ENCODE measurements at places on chromosomes 7 and 10. TPM values are rescaled to one million over a fixed set of nuclear protein-coding genes. Genes with fewer than 3 reads are reported as not detected.

DNA sequence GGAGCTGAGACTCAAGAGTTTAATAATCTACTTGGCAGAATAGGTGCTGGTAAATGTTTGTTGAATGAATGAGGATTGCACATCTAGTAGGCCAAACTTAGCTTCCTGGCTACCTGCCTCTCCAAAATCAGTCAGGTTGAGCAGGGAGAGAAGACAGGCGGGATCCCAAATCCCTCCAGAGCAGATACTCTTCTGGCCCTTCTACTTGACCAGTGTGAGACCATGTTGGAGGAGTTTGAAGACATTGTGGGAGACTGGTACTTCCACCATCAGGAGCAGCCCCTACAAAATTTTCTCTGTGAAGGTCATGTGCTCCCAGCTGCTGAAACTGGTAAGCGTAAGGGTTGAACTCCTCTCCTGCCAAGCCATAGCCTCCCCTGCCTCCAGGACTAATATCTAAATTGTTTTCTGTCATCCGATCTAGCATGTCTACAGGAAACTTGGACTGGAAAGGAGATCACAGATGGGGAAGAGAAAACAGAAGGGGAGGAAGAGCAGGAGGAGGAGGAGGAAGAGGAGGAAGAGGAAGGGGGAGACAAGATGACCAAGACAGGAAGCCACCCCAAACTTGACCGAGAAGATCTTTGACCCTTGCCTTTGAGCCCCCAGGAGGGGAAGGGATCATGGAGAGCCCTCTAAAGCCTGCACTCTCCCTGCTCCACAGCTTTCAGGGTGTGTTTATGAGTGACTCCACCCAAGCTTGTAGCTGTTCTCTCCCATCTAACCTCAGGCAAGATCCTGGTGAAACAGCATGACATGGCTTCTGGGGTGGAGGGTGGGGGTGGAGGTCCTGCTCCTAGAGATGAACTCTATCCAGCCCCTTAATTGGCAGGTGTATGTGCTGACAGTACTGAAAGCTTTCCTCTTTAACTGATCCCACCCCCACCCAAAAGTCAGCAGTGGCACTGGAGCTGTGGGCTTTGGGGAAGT lies 2.2 kb upstream of the MBLAC1 start:
- no peak for DNase-seq
- no peak overlapping the region for H3K4me3 ChIP-seq
- peaks cover 50% of the 10 kb centered on the region for H3K4me1 ChIP-seq
- no peaks in the 10 kb centered on the region for H3K27me3 ChIP-seq
- peaks cover 6% of the 10 kb centered on the region for H3K36me3 ChIP-seq

GRCh38 chr10:13276749-13277365 lies 23.0 kb downstream of the PHYH start:
- peaks cover 18% of the 10 kb centered on the region for H3K4me1 ChIP-seq
- peak overlapping the region; percentile 27 for H3K27ac ChIP-seq
- peaks cover 47% of the 10 kb centered on the region for H3K36me3 ChIP-seq
- H3K27me3 ChIP-seq = no peaks in the 10 kb centered on the region
- H3K4me3 ChIP-seq = no peak overlapping the region

GRCh38 chr10:31101123-31101522 lies 69.5 kb upstream of the ZNF438 start:
- no peaks in the 10 kb centered on the region for H3K36me3 ChIP-seq
- no peak for DNase-seq
- no peak overlapping the region for H3K4me3 ChIP-seq
- H3K4me1 ChIP-seq = no peaks in the 10 kb centered on the region
- H3K27me3 ChIP-seq = no peaks in the 10 kb centered on the region

DNA sequence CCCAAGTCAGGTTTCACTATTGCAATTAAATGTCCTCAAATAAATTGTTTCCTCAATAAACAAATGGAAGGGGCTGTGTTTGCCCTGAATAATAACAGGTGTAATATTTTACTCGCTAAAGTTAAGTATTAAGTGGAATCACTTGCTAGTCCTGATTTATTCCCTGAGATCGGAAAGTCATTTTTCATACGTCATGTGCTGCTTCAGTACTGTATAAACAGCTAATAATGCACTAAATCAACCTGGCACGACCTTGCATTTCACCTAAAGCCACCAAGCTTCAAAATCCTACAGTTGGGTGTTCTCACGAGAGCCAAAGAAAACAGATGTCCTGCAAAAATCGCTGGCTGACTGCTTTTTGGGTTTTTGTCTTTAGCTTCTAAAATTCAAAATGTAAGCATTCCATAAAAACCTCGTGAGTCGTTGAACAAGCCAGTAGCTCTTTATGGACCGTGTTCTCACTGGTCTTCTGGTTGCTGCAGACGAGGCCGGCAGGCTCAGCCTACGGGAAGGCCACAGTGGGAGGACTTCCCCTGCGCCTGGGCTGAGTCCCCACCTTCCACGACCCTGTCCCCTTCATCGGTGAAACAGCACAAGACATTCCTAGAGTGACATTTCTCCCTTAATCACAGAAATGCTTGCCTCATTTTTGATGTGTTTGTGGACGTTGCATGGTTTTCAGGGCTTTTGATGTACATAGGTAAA lies 17.9 kb upstream of the MNX1 start:
- no peak for DNase-seq
- no peaks in the 10 kb centered on the region for H3K36me3 ChIP-seq
- H3K27ac ChIP-seq = no peak overlapping the region
- H3K4me3 ChIP-seq = no peak overlapping the region
- H3K27me3 ChIP-seq = peaks cover 98% of the 10 kb centered on the region
- H3K4me1 ChIP-seq = no peaks in the 10 kb centered on the region

Gene DPP6
- 0.25 TPM for total RNA-seq
